ENCODE measurements at places on chromosomes 12 and 14.

GRCh38 chr14:63478010-63478409 lies 65.2 kb downstream of the PPP2R5E start:
- DNase-seq = no peak

GRCh38 chr12:75997658-75998057 lies 33.9 kb downstream of the PHLDA1 start:
- DNase-seq = no peak

- DNase-seq = no peak
Measured at GRCh38 chr12:52233462-52234207, 592 bp downstream of the KRT7 start.

- no peak for DNase-seq
Measured at GRCh38 chr12:20206410-20206809, 161.9 kb upstream of the PDE3A start.

GRCh38 chr12:123958462-123958861 lies 14.2 kb downstream of the CCDC92 start:
- DNase-seq = no peak

DNA sequence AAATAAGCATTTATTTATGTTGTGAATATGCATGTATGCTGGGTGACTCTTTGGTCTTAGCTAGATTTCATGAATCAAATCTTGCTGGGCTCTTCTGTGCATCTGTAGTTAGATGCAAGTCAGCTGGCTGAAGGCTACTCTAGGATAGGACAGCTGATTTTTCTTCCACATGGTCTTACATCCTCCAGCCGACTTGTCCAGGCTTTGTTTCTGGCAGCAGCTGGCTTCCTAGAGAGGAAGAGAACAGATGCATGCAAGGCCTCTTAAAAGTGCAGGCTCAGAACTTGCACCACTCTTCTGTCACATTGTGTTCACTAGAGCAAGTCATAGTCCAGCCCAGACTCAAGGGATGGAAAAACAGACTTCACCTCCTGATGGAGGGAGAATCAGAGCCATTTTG lies 435.4 kb upstream of the STXBP6 start:
- DNase-seq = no peak

DNA sequence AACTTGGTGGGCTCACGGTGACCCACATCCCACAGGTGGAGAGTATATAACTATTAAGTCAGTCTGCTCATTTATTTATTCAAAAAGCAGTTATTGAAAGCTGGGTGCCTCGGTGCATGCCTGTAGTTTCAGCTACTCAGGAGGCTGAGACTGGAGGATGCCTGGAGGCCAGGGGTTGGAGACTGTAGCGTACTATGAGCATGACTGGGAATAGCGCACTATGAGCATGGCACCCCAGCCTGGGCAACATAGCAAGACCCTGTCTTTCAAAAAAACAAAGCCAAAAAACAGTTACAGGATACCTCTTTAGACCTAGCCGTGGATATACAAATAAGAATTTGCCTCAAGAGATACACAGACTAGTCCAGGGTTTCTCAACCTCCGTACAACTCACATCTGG lies 139.8 kb downstream of the ZFP36L1 start:
- DNase-seq = no peak

DNA sequence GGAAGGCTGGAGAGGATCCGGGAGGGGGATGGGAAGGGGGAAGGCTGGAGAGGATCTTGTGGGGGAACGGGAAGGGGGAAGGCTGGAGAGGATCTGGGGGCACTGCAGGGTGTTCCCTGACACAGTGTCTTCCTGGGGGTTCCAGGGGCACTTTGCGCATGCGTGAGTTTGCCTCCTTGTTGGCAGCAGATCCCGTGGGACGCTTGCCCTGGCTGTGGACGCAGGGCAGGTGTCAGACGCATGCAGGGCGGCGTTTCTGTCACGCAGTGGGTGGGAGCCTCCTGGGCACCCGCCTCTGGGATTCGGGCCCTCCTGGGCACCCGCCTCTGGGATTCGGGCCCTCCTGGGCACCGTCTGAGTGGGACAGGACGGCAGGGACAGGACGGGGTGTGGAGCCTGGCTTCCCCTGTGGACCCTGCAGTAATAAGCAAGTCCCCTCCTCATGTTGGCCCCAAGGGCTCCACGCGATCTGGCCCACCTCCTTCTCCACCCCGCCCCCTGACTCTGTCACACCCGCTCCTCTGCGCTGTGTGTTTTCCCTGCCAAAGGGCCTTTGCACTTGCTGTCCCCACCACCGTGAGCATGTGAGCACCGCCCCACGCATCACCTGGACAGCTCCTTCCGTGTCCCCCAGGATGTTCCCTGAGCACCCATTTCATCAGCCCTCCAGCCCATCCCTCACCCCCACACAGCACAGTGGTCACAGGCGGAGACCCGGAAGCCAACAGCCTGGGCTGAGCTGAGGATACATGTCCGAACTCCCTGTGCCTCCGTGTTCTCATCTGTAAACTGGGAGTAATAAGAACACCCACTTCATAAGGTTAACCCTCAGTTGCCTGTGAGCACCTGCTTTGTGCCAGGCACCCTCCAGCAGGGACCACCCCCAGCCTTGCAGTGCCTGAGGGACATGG lies 4.4 kb downstream of the MMP17 start:
- no peak for DNase-seq

DNA sequence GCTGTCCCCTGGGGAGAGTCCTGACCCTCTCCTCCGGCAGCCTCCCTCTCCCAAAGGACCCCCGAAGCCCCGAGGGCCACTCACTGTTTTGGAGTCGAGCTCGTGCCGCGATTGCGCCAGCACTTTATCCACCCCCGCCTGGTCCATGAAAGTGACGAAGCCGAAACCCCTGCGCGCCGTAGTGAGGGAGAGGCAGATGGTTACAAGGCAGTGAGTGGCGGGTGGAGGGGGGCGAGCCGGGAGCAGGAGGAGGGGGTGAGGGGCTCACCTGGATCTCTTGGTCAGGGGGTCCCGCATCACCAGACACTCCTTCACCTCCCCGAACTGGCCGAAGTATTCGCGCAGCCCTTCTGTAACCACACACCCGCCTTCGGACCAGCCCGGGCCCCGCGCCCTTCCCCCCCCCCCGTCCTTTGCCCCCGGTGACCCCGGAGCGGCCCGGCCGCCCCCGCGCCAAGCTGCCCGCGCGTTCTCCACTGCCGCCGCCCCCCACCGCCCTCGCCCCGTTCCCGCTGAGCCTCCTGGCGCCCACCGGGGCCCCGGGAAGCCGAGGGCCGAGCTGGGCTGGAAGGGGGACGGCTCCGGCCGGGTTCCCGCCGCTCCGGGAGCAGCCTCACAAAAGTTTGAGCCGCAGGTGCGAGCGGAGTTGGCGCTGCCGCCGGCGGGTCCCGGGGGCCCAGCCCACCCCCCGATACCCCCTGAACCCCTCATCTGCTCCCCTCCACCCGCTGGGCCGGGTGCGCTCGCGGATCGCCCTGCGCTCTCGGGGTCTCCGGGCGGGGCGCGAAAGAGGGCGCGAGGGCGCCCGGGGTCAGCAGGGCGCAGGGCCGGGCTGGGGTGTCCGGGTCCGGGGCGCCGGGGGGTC lies 808 bp downstream of the MSI1 start:
- DNase-seq = no peak

- no peak for DNase-seq
Measured at GRCh38 chr12:92505254-92506231, 197.2 kb upstream of the PLEKHG7 start.

Measured in activated CD4-positive, CD25-positive, alpha-beta regulatory T cell treated with anti-CD3 and anti-CD28 coated beads, Interleukin-2, amount 50 U/mL, for 72 hours (primary cell).